Fibroblast of upper back skin (primary cell): ENCODE measurements at places on chromosomes 12 and 14.
A peak's percentile ranks its signal among the peaks of the same experiment; 100 is the strongest.

- peak; percentile 99 for DNase-seq
Measured at GRCh38 chr12:116319898-116320621, 42.6 kb upstream of the MED13L start.

GRCh38 chr12:102946042-102946441 lies 11.4 kb upstream of the ASCL1 start:
- DNase-seq, result no peak

DNA sequence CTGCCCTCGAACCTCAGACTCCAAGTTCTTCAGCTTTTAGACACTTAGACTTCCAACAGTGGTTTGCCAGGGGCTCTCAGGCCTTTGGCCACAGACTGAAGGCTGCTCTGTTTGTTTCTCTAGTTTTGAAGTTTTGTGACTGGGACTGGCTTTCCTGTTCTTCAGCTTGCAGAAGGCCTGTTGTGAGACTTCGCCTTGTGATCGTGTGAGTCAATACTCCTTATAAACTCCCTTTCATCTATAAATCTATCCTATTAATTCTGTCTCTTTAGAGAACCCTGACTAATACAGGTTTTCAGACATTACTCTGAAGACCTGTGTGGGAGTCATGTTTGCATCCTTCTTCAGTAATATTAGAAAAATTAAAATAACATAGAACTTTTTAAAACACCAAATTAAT lies 289.1 kb downstream of the RMST start:
- no peak for DNase-seq

DNA sequence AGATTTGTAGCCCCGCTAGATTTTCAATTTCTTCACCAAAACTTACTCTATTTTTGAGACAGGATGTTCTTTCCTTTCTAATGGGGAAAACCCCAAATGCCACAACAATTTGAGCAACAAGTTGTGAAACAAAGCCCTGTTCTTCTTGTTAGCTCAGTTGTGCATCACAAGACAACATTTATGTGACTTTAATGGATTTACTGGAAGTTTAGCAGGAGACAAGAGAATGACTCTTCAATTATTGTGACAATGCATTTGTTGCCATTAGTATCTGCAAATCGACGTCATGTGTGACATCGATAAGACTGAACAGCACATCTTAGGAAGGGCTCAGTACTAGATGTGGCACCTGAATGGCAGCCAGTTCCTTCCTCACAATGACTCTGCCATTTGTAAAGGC lies 1028.9 kb upstream of the TMEM132C start:
- no peak for DNase-seq

GRCh38 chr14:80135305-80136088 lies 75.8 kb downstream of the DIO2 start:
- DNase-seq, result no peak

- DNase-seq, result peak; percentile 74
Measured at GRCh38 chr14:37623426-37623951, 28.1 kb downstream of the TTC6 start.

- peak; percentile 99 for DNase-seq
Measured at GRCh38 chr12:57454566-57455373, at the start of gene INHBE. TSS of gene INHBE (plus strand) at chr12:57455307. CDS start at chr12:57455537, 230 bp downstream.

GRCh38 chr12:132472386-132472785 lies 17.6 kb upstream of the FBRSL1 start:
- DNase-seq, result no peak
